Psoas muscle (tissue), 8 donors: ENCODE measurements at places on chromosomes 3 and 15. TPM values are rescaled to one million over a fixed set of nuclear protein-coding genes. Genes with fewer than 3 reads are reported as not detected.

The UROC1 gene
- polyA plus RNA-seq = not detected

The RETNLB gene
- not detected for polyA plus RNA-seq

The SYNPR gene
- polyA plus RNA-seq = 0.03 TPM

The ECE2 gene
- polyA plus RNA-seq = not detected

The GOLGA8J gene
- not detected for polyA plus RNA-seq

The TTBK2 gene
- polyA plus RNA-seq = 4.0 TPM

DNA sequence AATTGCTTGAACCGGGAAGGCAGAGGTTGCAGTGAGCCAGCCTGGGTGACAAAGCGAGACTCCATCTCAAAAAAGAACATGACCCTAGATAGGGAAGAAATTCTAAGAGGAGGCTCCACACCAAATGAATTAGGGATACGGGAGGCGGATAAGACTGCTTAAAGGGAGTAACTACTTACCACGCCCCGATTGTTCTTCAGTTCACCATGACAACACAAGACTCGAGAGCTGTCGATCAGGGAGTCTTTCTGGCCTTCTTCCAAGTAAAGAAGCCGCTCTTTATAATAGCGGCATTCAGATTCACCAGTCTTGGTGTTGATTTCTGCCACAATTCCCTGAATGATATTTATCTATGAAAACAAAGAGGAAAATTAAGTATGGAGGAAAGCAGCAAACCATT, 53.9 kb upstream of the TASOR start:
- no peak overlapping the region for H3K27ac ChIP-seq
- no peak for DNase-seq
- H3K4me1 ChIP-seq = no peaks in the 10 kb centered on the region
- peaks cover 36% of the 10 kb centered on the region for H3K36me3 ChIP-seq

DNA sequence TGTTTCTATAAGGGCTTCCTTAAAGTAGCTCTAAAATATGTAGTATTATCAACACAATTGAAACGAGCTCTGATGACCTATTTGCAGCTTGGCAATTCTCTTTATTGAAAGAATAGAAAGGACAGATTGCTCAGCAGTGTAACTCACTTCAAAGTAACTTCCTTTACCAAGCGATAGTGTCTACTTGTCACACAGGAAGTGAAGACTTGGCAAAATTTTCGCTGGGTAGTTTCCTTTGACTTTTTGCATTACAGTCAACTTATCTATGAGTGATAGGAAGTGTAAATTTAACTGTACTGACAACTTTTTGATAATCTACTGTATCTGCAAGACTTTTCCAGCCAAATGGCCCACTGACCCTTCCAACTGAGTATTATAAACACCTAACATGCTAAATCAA, 22.8 kb downstream of the SLC9A9 start:
- H3K4me1 ChIP-seq = no peaks in the 10 kb centered on the region
- H3K4me3 ChIP-seq = no peak overlapping the region
- no peak for DNase-seq
- H3K27ac ChIP-seq = no peak overlapping the region
- no peaks in the 10 kb centered on the region for H3K27me3 ChIP-seq

- H3K4me1 ChIP-seq = peaks cover 20% of the 10 kb centered on the region
- H3K36me3 ChIP-seq = no peaks in the 10 kb centered on the region
- peak overlapping the region; percentile 87 for H3K4me3 ChIP-seq
- DNase-seq = no peak
Measured at GRCh38 chr15:75200765-75201615, 692 bp upstream of the C15orf39 start.

DNA sequence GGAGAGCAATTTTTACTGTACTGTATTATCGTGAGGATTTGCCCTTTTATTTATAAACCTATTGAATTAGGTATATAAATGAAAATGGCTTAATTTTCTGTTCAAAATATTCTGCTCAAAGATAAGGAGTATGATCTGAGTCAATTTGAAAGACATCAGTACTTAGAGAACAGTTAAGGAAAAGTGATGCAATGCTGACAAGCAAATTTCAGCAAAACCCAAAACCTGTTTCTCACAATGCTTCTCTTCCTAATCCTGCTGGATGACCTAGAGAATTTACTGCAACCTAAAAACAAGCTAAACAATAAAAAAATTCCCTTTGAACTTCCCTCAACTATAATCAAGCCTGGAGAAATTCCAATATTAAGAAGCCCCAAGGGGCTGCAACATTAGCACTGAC, 82.7 kb downstream of the RFX7 start:
- no peak overlapping the region for H3K4me3 ChIP-seq
- no peak for DNase-seq
- no peaks in the 10 kb centered on the region for H3K27me3 ChIP-seq
- no peaks in the 10 kb centered on the region for H3K36me3 ChIP-seq
- H3K27ac ChIP-seq = no peak overlapping the region

- peaks cover 6% of the 10 kb centered on the region for H3K4me1 ChIP-seq
- H3K4me3 ChIP-seq = no peak overlapping the region
- peaks cover 12% of the 10 kb centered on the region for H3K36me3 ChIP-seq
Measured at GRCh38 chr15:89874926-89875564, 18.7 kb downstream of the AP3S2 start.

DNA sequence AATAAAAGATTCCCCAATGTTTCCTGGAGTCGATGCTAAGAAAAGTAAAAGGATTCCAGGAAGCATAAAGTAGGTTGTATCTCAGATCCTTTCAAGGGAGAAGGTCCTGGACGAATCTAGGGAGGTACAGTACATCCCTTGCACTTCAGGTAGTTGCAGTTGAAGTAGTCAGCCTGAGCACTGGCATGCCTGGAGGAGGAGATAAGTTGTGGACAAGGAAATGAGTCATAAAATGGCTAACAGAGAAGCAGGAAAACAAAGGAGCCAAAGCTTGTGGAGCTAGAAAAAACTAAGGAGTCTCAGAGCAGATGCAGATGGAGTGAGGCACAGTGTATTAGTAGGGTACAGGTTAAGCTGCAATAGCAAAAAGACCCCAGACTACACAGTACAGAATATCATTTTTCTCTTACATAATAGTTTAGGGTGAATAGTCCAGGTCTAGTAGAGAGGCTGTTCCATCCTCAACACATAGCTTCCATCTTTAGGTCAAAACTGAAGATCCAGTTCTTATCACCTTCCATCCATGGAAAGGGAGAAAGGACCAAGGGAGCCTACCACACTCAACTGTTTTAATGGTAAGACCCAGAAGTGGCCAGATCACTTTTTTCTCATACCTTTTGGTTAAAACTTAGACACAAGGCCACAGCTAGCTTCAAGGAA, 41.3 kb downstream of the COL6A5 start:
- H3K27ac ChIP-seq = no peak overlapping the region
- H3K36me3 ChIP-seq = no peaks in the 10 kb centered on the region
- H3K4me1 ChIP-seq = no peaks in the 10 kb centered on the region
- no peak for DNase-seq
- H3K4me3 ChIP-seq = no peak overlapping the region

GRCh38 chr3:158768881-158769543, 32.8 kb upstream of the MFSD1 start:
- no peaks in the 10 kb centered on the region for H3K36me3 ChIP-seq
- H3K4me3 ChIP-seq = peak overlapping the region; percentile 13
- no peak for DNase-seq
- H3K27ac ChIP-seq = peak overlapping the region; percentile 75

- no peaks in the 10 kb centered on the region for H3K4me1 ChIP-seq
- H3K36me3 ChIP-seq = no peaks in the 10 kb centered on the region
- H3K27me3 ChIP-seq = peaks cover 2% of the 10 kb centered on the region
Measured at GRCh38 chr3:99783011-99783573, 34.6 kb upstream of the CMSS1 start.

DNA sequence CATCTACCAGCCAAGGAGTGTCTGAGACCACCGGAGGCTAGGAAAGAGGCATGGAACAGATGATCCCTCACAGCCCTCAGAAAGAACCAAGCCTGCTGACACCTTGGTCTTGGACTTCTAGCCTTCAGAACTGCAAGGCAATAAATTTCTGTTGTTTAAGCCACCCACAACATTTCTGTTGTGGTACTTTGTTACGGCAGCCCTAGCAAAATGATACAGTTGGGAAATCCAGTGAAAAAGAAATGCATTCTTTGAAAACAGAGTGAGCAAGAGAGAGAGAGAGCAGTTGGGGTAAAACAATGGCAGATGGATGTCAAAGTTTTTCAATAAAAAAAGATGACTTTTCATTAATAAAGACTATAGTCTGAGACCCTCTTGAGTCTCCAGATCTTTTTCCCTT, 219.4 kb downstream of the NFKBIZ start:
- H3K27me3 ChIP-seq = no peaks in the 10 kb centered on the region
- H3K4me3 ChIP-seq = no peak overlapping the region
- no peak overlapping the region for H3K27ac ChIP-seq
- DNase-seq = no peak
- no peaks in the 10 kb centered on the region for H3K36me3 ChIP-seq

DNA sequence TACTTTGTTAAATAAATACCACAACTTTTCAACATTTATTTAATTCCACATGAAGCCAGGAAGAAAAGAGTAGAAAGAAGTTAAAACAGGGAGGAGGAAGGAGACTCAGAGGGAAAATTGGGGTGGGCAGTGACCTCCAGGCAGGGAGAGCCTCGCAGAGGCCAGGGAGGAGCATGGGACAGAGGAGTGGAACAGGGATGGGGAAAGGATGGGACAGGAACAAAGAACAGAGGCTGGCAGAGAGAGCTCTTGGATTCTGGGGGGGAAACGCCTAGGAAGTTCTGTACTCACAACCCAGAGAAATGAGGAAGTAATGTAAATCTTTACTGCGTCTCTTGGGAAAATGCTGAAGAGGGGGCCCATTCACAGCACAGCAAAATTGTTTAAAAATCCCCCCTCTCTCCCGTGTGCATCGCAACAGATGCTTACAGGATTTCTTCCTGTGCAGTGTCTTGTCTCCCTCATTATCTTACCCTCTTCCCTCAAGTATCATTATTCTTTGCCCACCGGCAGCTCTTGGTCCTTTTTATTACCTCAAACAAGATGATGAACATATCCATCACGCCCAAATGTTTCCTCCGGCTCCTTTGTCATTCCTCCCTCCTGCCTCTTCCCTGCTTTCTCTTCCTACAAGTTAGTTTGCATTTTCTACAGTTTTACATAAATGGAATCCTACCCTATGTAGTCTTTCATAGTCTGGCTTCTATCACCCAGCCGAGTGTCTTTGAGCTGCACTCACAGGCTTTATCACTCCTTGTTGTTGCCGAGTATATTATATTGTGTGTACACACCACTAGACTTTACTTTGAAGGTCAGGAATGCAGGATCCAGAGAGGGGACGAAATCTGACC, 65.5 kb downstream of the ARHGAP31 start:
- H3K4me1 ChIP-seq = no peaks in the 10 kb centered on the region
- no peak overlapping the region for H3K4me3 ChIP-seq
- no peak for DNase-seq
- no peak overlapping the region for H3K27ac ChIP-seq

DNA sequence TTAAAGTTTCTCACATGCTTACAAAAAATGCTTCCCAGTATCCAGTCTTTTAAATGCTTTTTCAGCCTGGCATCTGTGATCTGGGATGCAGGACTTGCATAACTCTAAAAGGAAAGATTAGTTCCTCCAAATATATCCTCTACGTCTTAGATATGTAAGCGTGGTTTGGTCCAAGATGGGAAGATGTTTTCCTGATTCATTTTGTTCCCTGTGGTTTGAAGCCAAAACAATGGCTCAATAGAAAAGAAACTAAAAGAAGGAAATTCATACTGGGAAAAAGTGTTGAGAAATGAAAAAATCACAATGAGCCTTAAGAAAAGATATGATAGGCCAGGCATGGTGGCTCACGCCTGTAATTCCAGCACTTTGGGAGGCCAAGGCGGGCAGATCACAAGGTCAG, 1002.8 kb downstream of the NAALADL2 start:
- no peak overlapping the region for H3K27ac ChIP-seq
- H3K4me3 ChIP-seq = no peak overlapping the region
- H3K4me1 ChIP-seq = no peaks in the 10 kb centered on the region
- H3K36me3 ChIP-seq = no peaks in the 10 kb centered on the region
- no peaks in the 10 kb centered on the region for H3K27me3 ChIP-seq
- no peak for DNase-seq

GRCh38 chr3:63992516-63993209, 30.6 kb downstream of the PSMD6 start:
- no peak overlapping the region for H3K27ac ChIP-seq
- peaks cover 10% of the 10 kb centered on the region for H3K36me3 ChIP-seq
- no peaks in the 10 kb centered on the region for H3K27me3 ChIP-seq
- no peaks in the 10 kb centered on the region for H3K4me1 ChIP-seq
- DNase-seq = no peak
- no peak overlapping the region for H3K4me3 ChIP-seq

- H3K27me3 ChIP-seq = no peaks in the 10 kb centered on the region
- no peaks in the 10 kb centered on the region for H3K4me1 ChIP-seq
- H3K27ac ChIP-seq = no peak overlapping the region
- no peak overlapping the region for H3K4me3 ChIP-seq
Measured at GRCh38 chr3:63328365-63328764, 50.3 kb downstream of the SYNPR start.

DNA sequence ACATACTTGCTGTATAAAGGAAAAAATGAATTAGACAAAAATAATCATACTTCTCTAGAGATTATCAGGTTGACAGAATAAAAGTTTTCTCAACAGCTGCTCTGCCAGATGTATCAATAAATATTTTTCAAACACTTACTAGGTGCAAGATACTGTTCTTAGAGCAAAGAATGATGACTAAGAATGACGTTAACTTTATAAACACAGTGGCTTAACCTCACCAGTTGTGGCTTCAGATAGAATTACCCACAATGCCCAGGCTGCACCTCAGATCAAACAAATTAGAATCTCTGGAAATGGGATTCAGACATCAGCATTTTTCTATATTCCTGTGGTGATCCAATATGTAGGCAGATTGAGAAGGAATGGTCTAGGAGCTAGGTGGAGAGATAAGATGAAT, 422.4 kb upstream of the ATP11B start:
- H3K4me1 ChIP-seq = no peaks in the 10 kb centered on the region
- no peak overlapping the region for H3K4me3 ChIP-seq
- no peak for DNase-seq
- H3K27ac ChIP-seq = no peak overlapping the region
- no peaks in the 10 kb centered on the region for H3K36me3 ChIP-seq

DNA sequence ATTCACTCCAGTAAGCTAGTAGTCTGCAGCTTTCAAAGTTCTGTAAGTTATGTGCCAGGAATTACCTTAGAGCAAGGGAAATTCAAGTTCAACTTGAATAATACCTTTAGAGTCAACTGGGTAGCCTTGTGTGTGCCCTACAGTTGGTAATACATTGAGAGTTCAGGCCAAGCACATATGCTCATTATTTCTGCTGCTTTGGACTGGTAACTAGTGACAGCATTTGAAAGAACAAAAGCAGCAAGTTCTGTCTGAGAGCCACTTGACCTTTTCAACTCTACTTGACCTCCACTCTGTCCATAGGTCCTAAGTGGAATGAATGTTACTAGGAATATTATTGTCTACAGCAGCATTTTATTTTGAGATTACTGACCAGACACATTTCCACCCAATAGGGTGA, 723.5 kb downstream of the NLGN1 start:
- H3K4me1 ChIP-seq = no peaks in the 10 kb centered on the region
- DNase-seq = no peak
- no peaks in the 10 kb centered on the region for H3K36me3 ChIP-seq
- H3K4me3 ChIP-seq = no peak overlapping the region
- H3K27ac ChIP-seq = no peak overlapping the region

GRCh38 chr15:27635916-27636315, 463.2 kb downstream of the OCA2 start:
- no peaks in the 10 kb centered on the region for H3K36me3 ChIP-seq
- H3K27ac ChIP-seq = no peak overlapping the region
- no peak overlapping the region for H3K4me3 ChIP-seq
- no peaks in the 10 kb centered on the region for H3K27me3 ChIP-seq
- DNase-seq = no peak
- no peaks in the 10 kb centered on the region for H3K4me1 ChIP-seq
